Ureter (tissue), 1 donor: ENCODE measurements at places on chromosomes 7 and 10.
A peak's percentile ranks its signal among the peaks of the same experiment; 100 is the strongest.

DNA sequence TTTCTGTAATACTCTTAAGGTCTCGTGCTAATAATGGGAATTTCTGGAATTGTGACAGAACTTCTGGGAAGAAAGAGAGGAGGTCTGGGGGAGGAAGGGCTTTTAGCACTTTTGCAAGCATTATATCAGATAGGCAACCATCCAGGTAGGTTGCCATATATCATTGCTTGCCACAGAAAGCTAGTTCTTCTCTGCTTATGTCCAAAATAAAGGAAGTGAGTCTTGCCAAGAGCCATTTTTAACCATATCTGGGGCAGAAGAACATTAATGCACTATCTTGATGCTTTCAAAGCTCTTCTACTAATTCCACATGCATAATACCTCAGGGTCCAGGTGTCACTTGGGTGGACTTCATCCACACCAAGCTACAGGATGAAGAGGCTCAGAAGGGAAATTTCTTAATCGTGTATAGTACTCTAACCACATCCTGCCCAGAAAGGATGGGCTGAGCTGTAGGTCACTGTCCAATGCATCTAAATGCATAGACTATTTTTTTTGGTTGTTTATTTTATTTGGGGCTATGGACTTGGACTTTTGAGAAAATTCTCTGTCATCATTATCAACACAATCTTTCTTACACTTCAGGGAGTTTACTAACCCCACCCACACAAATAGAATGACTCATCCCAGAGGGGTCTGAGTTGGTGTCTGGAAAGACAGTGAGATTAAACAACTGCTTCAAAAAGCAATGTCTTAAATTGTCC lies 68.9 kb upstream of the ADO start:
- no peak for DNase-seq

DNA sequence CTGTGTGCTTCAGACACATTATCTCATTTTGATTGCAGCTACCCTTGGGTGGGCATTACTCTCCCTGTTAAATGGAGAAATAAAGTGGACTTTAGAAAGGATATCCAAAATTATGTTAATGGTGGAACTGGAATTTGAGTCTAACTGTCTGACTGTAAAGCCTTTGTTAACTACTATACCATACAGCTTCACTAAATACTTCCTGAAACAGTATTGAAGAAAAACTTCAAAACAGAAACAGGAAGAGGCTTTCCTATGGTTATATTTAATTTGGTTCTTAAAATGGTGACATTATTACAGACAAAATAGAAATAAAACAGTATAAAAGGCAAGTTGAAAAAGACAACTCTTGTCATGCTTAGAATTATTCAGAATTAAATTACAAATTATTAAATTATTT lies 25.0 kb downstream of the SPAG6 start:
- DNase-seq, result no peak

DNA sequence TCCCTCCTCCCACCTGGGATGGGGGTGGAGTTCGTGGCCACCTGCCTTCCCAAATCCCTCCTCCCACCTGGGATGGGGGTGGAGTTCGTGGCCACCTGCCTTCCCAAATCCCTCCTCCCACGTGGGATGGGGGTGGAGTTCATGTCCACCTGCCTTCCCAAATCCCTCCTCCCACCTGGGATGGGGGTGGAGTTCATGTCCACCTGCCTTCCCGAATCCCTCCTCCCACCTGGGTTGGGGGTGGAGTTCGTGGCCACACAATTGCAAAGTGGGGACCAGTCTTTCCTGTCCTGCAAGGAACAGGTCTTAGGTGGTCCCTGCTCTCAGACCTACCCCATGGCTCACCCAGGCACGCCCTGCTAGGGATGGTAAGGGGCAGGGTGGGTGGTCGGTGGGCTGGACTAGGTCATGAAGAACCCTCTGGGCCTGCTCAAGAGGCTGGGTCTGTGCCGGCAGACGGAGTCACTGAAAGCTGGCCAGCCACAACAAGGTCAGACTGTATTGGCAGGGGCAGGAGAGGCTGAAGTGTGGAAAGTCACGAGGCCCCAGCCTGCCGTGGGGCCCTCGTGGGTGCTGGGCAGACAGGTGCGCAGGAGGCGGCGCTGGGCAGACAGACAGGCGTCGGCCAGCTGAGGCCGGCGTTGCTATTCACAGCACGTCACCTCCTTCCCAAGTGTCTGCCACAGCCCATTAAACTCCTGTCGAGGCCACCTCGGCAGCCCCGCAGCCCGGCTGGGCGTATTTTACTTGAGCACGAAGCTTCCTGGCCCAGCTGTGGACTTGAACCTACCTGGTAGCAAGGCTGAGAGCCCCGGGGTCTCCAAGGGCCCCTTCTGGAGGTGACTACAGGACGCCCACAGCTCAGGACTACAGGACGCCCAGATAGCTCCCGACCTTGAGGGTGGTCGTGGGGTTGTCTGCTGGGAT lies 4.1 kb downstream of the KNDC1 start:
- peak; percentile 36 for DNase-seq

- DNase-seq, result no peak
Observed at GRCh38 chr10:111954386-111954785, 229.2 kb downstream of the GPAM start.

DNA sequence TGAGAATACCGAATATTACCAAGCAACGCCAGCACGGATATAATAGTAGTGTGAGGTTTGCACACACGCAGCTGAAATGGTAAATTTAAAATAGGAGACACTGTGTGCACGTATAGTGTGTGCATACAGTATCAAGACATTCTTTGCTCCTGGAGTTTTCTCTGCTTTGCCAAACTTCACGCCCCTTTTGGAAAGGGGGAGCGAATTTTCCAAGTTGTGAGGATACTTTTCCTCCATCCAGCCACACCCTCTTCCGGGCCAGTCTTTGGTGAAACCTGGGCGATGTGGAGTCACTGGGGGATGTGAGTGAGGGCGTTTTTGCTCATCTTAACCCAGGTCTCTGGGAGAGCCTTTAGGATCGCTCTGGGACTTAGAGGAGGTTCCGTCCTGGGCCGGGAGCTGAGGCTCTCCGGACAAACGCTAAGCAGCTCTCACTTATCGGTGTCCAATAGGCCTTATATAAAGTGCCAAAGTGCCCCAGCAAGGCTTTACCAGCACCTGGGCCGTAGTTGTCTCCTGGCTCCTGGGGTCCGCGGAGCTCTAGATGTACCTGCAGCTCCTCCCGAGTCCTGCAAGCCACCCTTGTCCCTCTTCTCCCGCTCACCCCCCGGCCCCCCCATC lies 160.0 kb upstream of the MKI67 start:
- DNase-seq, result no peak

- no peak for DNase-seq
Observed at GRCh38 chr10:515674-516073, 173.8 kb downstream of the DIP2C start.
